Stimulated activated effector memory CD8-positive, alpha-beta T cell treated with anti-CD3 and anti-CD28 coated beads, Interleukin-12 subunit alpha, Interleukin-12 subunit beta, amount 100 ng/mL, for 72 hours (primary cell): ENCODE measurements at places on chromosomes 5 and 9.

DNA sequence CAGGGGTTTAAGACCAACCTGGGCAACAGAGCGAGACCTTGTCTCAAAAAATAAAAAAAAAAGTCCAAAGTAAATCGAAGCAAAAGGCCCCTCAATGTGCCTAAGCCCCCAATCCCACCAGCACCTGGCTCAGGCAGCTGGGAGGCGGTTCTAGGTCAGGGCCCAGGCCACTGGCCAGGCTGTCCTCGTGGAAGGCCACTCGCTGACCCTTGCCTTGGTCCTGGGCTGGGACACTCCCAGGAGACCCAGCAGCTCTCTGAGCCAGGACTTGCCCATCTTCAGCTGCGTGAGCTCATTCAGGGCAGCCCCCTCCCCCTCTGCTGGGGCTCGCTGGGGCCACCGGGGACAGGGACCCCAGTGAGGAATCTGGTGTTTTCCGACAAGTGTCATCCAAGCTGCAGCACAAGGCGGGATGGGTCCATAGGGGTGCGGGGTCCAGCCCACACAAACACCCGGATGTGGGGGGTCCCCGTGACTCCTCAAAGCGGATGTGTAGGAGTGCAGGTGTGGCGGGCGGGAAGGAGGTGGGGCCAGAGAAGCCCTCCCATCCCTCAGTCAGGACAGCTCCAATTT is 4.0 kb downstream of the AGPAT2 start:
- no peak for DNase-seq

GRCh38 chr5:72857396-72857795 is 40.9 kb downstream of the TNPO1 start:
- DNase-seq = no peak

GRCh38 chr9:137479892-137480685 is 21.0 kb upstream of the NSMF start:
- DNase-seq = no peak

- DNase-seq = peak; percentile 7
Measured at GRCh38 chr5:7878381-7878873, 9.5 kb downstream of the MTRR start.

DNA sequence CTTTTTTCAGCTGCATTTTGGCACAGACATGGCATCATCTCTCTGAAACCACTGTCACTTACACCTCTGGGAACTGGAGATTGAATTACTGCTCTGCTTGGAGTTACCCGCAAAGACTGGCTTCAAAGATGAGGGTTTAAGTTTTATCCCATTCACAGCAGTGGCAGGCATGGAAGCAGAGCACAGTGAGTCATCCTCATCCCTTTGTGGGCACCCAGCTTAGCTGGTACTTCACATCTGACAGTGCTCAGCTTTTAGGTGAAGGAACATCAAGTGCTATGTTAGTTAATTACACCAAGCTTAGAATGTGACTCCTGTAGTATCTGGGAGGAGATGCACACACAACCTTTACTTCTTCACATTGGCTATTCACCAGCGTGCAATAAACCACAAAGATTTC is 24.8 kb upstream of the ALDH1A1 start:
- DNase-seq = no peak

- no peak for DNase-seq
Measured at GRCh38 chr9:133522073-133522910, 2.5 kb downstream of the MYMK start.

GRCh38 chr9:21461377-21461776 is 20.7 kb downstream of the IFNE start:
- DNase-seq = no peak

- DNase-seq = no peak
Measured at GRCh38 chr9:114549697-114550330, 37.8 kb upstream of the ATP6V1G1 start.
